ENCODE measurements at places on chromosomes 12 and 14.

- no peak for DNase-seq
Measured at GRCh38 chr14:62462988-62463387, 582.3 kb downstream of the KCNH5 start.

DNA sequence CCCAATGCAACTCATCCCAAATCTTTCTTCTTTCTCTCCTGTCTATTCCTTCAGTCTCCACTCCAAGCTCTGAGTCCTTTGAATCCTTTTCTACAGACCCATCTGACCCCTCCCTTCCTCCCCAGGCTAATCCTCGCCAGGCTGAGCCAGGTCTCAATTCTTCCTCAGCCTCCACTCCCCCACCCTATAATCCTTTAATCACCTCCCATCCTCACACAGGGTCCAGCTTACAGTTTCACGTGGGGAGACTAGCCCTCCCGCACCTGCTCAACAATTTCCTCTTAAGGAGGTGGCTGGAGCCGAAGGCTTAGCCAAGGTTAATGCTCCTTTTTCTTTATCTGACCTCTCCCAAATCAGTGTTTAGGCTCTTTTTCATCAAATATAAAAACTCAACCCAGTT lies 63.8 kb downstream of the MOK start:
- no peak for DNase-seq

GRCh38 chr12:69163681-69164362 lies 75.5 kb upstream of the CPSF6 start:
- no peak for DNase-seq

GRCh38 chr14:52032204-52032801 lies 36.6 kb downstream of the NID2 start:
- no peak for DNase-seq

- DNase-seq = no peak
Measured at GRCh38 chr14:92416544-92416943, 93.6 kb downstream of the SLC24A4 start.

DNA sequence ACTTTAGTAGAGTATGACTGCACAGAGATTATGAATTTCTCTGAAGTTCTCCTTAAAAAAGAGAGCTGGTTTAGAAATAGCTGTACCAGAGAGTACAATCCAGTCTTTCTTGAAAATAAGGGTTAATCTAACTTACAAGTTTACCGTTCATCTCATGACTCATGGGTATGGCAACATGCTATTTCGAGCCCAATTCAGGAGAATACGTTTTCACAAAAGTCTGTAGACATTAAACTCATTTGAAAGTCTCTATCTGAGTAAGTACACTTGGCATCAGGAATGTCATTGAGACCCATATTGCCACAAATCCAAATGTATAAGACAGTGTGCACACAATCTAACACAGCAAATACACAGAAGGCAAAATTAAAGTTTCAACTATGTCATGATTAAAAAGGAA lies 160.5 kb downstream of the PIK3C2G start:
- DNase-seq = no peak

DNA sequence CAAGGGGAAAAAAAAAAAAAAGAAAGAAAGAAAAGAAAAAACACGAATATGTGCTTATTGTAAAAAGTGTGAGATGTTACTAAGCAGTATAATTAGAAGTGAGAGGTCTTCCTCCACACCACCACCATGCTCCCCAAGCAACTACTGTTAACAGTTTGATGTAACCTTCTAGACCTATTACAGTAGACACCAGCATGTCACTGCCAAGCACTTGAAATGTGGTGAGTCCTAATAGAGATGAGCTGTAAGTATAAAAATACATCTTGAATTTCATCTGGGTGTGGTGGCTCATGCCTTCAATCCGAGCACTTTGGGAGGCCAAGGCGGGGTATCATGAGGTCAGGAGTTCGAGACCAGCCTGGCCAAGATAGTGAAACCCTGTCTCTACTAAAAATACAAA lies 8.1 kb upstream of the SNRNP35 start:
- no peak for DNase-seq

Data from NCI-H1048 (cell line).